ENCODE measurements at places on chromosomes 13 and 19.

DNA sequence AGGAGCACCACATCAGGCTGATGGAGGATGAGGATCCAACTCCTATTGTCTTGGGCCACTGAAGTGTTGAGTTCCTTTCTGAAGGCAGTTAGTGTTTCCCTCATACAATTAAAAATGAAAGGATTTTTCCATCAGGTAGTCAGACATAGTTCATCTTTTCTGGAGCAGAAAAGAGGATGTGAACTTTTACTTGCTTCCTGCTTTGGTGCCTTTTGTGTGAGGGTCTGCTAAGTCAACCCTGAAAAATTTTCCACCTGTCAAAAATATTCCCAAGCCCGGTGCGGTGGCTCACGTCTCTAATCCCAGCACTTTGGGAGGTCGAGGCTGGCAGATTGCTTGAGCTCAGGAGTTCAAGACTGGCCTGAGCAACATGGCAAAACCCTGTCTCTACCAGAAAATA, 43.9 kb downstream of the RGCC start:
- peak; percentile 26 for DNase-seq

GRCh38 chr13:22287343-22287920, 616.6 kb downstream of the FGF9 start:
- no peak for DNase-seq

DNA sequence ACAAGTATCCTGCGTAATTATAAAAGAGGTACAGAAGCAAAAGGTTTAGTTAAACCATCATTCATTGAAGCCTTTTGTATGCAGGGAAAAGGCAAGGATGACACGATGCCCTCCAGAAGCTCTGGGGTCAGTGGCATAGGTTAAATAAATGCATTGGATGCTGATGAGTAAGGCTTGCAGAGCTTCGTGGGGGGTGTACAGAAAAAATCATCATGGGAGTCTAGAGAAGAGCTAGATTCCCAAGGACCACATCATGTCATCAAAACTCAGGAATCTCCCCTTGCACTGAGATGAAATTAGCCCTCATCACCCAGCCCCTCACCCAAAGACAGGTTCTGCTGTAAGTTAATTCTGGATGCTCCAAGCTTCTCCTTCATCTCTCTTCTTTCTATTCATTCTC, 8.3 kb downstream of the FPR1 start:
- DNase-seq, result no peak

DNA sequence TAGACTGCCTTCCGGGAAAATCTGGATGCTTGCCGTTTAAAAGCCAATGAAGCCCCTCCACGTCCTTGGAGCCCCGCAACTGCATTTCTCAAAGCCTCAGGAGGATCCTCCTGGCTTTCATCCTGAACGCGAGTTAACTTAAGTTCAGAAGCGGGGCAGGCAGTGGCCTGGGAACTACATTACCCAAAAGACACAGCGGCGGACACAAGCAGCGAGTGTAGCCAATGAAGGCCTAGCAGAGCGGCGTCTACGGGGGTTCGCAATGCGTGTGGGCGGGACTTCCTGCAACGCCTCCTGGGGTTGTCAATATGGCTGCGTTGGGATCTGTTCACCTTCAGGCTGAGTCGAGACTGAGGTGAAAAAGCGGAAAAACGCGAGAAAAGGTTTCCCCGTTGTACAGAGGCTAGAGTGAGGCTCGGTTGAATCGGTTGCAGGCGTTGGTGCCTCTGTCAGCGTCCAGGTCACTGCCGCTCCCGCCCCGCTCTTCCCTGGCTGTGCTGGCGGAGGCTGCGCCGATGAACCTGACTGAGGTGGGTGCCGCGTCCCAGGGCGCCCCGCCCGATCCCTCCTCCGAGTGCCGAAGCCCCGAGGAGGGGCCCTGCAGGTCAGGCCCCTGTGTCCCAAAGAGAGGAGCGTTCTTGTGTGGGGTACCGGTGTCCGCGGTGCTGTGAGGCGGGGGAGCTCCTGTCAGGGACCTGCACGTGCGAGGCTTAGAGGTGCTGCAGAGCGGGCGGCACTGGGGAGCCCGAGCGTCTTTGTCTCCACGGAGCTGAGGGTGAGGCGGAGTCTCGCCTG, at the start of gene ZNF17:
Gene ZNF17, plus strand, starts transcription at position 285 of the 795 bp plus-strand sequence. CDS start 2,455 bp downstream, outside the sequence.
- peak; percentile 97 for DNase-seq

- no peak for DNase-seq
Observed at GRCh38 chr13:80245162-80245733, 95.7 kb downstream of the SPRY2 start.

DNA sequence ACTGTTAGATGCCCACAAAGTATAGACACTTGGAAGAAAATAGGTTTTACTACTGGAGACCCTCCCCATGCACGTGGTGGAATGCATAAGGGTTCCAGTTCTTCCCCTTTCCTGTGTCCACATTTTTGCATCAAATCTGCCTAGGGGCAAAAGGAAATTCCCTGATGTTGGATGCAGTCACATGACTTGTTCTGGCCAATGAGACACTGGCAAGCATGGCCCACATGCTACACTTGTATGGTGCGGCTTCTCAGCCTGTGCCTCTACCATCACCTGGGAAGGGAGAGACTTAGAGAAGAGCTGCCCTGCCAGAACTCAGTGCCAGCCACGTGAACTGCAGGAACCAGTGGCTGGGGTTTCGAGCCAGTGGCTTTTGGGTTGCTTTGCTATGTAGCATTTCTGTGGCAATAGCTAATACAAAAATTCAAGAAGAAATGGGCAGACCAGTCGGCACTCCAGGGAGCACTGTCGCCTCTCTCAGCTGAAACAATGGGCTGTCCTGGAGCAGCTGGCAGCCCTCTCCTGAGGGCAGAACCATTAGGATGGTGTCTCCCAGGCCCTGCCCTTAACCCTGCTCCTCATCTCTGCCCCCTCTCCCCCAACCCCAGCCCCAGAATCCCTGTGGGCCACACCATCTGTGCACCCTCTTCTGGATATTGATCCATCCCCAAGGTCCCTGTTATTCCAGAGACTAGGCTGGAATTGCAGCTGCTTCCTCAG, 634.0 kb downstream of the UQCRFS1 start:
- DNase-seq, result no peak

DNA sequence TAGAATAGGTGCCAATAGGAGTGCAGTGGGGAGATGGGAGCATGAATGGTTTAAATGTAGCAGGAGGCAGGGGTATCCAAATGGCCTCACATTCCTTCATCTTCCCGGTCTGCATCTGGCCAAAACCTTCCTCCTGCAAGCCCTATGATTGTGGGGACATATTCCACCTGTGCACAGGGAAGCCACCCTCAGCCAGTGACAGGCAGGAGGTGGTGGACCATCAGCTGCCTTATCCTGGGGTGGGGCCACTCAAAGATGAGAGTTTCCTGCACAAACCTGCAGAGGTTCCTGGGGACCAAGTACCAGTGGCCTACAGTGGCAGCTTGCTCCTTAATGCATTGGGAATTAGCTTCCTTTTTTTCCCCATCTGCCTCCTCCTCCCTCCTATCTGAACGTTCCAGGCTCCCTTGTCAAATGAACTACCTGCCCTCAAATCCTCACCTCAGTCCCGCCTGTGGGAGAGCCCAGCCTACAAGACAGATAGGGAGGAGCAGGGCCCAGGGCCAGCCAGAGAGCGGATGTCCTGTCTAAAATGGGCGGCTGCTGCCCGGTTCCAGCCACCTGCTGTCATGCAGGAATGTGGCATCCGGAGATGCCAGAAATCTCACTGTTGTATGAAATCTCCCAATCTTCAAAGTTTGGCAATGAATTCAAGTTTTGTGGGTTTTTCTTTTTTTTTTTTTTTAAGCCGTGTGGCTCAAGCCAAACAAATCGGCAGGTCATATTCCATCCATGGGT, 85.0 kb downstream of the TSHZ3 start:
- no peak for DNase-seq

- DNase-seq, result peak; percentile 24
Observed at GRCh38 chr19:16571822-16572331, 338 bp downstream of the SLC35E1 start.

DNA sequence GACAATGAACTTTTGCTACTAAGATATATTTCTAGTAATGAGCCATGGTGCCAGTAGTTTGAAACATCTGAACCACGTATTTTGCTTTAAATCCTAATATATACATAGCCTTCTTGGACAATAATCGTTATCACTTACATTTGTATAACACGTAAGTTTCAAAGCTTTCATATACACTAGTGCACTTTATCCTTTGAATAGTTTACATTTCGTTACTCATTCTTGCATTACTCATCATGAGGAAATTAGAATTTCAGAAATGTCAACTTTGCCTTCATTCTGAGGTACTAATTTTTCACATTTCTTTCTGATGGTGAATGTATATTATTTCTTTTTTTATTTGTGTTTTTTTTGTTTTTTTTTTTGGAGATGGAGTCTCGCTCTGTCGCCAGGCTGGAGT, 5.8 kb downstream of the KBTBD7 start:
- no peak for DNase-seq

GRCh38 chr13:73300718-73301425, 242.1 kb downstream of the KLF5 start:
- no peak for DNase-seq

DNA sequence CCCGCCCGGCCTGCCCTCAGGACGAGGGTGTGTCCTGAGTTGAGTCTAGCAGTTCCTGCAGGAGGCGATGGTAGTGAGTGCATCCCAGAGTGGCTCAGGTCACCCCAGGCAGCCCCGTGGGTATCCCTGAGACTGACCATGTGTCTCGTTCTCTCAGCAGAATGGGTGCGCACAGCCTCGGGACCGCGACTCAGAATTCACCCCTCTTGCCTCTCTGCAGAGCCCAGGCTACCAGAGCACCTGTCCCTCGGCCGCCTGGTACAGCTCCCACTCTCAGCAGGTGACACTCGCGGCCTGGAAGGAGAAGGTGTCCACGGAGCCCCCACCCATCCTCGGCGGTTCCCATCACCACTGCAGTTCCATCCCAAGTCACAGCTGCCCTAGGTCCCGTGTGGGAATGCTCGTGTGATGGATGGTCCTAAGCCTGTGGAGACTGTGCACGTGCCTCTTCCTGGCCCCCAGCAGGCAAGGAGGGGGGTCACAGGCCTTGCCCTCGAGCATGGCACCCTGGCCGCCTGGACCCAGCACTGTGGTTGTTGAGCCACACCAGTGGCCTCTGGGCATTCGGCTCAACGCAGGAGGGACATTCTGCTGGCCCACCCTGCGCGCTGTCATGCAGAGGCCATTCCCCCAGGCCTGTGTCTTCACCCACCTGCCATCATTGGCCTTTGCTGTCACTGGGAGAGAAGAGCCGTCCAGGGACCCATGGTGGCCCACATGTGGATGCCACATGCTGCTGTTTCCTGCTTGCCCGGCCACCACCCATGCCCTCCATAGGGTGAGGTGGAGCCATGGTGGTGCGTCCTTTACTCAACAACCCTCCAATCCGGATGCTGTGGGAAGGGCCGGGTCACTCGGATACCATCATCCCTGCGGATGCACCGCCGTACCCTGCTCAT, 87.1 kb upstream of the MCF2L start:
- no peak for DNase-seq

DNA sequence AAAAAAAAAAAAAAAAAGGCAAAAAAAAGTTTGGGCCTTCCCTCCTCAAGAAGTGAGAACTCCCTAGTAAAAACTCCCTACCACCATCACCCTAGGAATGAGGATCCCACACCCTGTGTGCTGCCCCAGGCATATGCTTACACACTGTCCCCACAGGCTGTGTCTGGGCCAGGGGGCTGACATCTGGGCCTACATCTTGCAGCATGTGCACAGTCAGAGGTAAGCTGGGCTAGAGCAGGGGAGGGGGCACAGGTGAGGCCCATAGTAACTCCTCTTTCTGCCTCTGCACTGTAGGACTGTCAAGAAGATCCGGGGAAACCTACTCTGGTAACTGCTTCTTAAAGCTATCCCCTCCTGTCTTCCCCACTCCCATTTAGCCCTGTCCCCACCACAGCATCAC, 1.0 kb downstream of the HAUS5 start:
- no peak for DNase-seq

DNA sequence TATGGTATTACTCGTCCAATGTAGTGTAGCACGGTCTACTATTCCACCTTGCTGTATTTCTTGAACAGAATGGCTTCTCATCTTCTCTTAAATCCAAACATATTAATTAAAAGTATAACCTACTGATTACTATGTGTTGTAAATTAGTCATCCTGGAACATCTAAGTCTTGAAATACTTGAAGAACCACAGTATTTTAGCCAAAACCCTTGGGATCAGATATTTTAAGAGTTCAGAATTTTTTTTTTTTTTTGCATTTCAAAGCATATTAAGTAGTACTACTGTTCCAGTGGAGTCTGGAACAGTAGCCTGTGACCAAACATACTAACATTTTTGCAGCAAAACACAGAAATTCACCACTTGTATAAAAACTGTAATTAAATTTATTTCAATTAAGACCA, 30.1 kb downstream of the ZC3H13 start:
- DNase-seq, result no peak

DNA sequence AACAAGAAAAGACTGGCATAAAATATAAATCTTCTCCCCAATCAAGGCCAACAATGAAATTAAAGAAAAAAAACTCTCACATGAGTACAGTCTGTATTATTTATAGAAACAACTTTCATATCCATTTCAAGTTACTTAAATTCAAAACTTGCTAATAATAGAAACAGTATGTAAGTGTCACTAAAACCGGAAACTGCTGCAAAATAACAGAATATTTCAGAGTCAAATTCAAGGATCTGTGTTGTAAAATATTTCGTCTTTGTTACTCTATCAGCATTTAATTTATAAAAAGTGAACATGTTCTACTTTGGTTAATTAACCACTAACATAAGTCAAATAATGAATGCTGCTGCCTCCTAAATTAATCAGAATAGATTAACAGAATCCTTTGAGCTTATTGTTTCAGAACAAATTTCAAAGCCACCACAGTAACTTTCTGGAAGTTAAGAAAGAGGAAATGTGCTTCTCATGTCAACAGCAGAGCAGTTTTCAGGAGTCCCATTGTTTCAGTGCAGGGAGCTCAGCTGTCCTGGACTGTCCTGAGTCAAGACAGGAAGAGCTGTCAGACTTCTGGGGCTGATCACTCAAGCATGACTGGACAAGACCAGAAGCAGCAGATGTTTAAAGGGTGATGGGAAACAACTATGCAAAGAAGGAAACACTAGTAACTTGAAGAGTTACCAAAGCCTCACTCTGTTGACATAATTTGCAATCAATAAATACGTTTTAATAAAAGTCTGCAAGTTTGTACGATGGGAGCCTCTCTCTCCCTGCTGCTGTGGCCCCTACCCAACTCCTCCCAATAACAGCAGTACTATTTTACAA, 76.9 kb downstream of the FOXO1 start:
- peak; percentile 91 for DNase-seq

DNA sequence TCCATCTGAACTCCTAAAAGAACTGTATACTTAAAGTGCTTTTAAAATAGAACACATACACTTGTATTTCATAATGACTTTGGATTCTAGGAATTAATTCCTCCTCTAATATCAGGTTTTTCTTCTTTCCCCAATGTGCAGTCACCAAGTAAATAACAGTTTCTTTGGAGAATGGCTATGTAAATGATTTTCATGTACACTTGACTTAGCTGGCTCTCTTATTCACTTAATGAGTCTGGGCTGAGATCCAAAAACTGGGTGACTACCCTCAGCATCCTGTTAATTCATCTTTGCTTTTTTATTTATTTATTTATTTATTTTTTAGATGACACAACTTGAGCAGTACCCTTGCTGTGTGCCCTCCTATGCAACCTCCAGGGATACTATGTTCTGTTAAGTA, 1003.7 kb downstream of the SLITRK1 start:
- no peak for DNase-seq

Measured in inflammatory macrophage treated with lipopolysaccharide for 4 hours (primary cell).